ENCODE measurements at places on chromosomes 2 and 18.
A peak's percentile ranks its signal among the peaks of the same experiment; 100 is the strongest.

DNA sequence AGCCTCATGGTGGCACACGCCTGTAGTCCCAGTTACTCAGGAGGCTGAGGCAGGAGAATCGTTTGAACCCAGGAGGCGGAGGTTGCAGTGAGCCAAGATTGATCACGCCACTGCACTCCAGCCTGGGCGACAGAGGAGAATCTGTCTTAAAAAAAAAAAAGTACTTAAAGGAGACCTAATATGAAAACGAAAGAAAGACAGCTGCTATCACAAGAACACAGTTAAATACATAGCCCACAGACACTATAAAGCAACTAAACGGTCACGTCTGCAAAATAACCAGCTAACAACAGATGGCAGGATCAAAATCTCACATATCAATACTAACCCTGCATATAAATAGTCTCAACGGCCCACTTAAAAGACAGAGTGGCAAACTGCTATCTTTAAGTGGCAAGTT lies 43.9 kb upstream of the TACR1 start:
- H3K4me1 ChIP-seq, result no peaks in the 10 kb centered on the region
- H3K36me3 ChIP-seq, result no peaks in the 10 kb centered on the region
- no peak for DNase-seq
- H3K27ac ChIP-seq, result no peak overlapping the region
- no peaks in the 10 kb centered on the region for H3K27me3 ChIP-seq
- H3K4me3 ChIP-seq, result no peak overlapping the region

GRCh38 chr2:212832211-212833195 lies 293.9 kb upstream of the ERBB4 start:
- DNase-seq, result no peak
- no peaks in the 10 kb centered on the region for H3K36me3 ChIP-seq
- H3K4me1 ChIP-seq, result no peaks in the 10 kb centered on the region
- no peak overlapping the region for H3K4me3 ChIP-seq
- H3K27ac ChIP-seq, result no peak overlapping the region

GRCh38 chr2:159093497-159093896 lies 125.1 kb downstream of the TANC1 start:
- H3K27me3 ChIP-seq, result no peaks in the 10 kb centered on the region
- H3K36me3 ChIP-seq, result peaks cover 1% of the 10 kb centered on the region
- DNase-seq, result no peak
- H3K27ac ChIP-seq, result no peak overlapping the region

DNA sequence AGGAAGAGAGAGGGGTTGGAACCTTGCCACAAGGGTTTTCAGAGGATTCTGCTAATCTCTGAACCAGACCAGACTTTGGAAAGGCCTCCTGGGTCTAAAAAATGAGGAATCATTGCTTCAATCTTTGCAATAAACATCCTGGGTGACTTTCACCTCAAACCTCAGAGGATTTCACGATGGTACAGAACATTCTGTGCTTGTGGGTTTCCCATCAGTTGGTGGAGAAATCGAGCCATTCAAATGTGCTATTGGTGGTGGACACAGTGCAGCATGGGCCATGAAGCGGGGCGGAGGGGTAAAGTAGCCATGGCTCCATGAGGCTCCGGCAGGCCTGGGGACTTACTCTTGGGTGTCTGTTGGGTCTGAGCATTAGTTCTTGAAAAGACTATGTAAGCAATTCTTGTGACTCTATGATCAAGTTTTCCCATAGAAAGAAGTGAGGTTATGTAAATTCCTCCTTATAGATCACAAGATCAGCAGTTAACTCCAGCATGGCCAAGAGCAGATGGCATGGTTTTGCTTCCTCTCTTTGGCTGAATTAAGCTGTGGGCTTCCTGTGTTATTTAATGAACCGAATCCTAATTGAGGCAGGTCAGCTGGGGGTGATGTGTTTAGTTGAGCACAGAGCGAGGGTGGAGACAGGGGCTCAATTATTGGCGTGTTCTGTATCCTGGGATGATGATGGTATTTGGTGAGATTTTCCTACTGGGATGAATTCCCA lies 1.9 kb upstream of the IL1R2 start:
- H3K36me3 ChIP-seq, result no peaks in the 10 kb centered on the region
- no peak overlapping the region for H3K27ac ChIP-seq
- H3K4me3 ChIP-seq, result no peak overlapping the region
- no peak for DNase-seq
- H3K4me1 ChIP-seq, result peaks cover 1% of the 10 kb centered on the region
- H3K27me3 ChIP-seq, result no peaks in the 10 kb centered on the region

DNA sequence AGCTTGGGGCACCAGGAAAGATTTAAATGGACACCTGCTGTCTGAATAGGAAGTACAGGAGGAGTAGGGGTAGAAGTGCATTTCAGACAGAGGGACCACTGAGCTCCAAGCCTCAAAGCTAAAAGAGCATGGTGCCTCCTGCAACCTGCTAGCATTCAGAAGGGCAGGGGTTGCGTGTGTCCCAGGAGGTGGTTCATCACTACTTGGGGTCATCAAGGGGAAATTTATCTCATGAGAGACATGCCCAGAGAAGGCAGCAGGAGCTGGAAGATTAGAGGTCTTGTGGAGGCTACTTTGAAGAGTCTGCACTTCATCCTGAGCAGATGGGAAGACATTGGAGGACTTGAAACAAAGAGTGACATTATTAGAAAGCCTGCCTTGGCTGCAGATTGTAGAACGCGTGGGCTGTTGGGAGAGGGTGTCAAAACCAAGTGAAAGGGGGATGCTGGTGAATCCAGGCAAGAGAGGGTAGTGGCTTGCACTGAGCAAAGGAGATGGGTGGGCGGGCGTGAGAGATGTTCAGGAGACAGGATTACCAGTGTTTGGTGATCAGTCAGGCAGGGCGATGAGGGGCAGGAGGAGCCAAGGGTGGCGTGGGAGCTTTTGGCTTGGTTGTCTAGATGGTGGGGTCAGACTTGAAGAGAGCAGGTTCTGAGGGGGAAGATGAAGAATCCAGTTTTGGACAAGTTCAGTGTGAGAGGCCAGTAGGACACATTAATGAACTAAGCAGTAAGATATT lies 154.0 kb downstream of the DYSF start:
- no peak overlapping the region for H3K27ac ChIP-seq
- H3K4me1 ChIP-seq, result peaks cover 3% of the 10 kb centered on the region
- peaks cover 3% of the 10 kb centered on the region for H3K27me3 ChIP-seq
- no peak overlapping the region for H3K4me3 ChIP-seq
- no peaks in the 10 kb centered on the region for H3K36me3 ChIP-seq

DNA sequence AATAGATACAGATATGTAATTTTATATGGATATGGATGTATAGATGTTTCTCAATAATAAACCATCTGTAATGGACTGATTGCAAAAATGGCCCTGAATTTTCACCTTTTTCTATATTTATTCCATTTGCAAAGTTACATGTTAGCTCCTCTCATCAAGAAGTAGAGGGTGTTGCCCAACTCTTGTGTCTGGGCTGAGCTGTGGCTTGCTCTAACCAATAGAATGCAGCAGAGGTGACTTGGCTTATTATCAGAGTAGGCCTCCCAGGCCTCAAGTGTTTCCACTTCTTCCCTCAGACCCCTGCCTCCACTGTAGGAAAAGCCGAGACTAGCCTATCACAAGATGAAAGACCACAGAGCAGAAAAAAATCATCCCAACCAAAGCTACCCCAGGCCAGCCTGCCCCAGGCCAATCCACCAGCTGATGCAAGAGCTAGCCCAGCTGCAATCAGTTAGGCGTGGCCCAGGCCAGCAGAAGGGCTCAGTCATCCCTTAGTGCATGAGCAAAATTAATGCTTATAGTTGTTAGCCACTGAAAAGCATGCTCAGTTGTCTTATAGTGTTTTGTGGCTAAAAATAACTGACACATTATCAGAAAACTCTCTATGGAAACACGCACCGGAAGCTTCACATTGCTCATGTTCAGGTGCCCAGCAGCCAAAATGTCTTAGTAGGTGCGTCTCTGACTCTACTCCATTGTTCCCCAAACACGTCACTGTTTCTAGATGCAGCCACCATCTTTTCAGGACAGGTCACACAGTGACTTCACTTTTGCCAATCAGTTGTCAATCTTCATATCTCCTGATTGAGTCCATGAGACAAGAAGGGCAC lies 464.0 kb downstream of the FBXO15 start:
- H3K36me3 ChIP-seq, result no peaks in the 10 kb centered on the region
- H3K4me1 ChIP-seq, result peaks cover 5% of the 10 kb centered on the region
- no peak overlapping the region for H3K27ac ChIP-seq
- no peak for DNase-seq

DNA sequence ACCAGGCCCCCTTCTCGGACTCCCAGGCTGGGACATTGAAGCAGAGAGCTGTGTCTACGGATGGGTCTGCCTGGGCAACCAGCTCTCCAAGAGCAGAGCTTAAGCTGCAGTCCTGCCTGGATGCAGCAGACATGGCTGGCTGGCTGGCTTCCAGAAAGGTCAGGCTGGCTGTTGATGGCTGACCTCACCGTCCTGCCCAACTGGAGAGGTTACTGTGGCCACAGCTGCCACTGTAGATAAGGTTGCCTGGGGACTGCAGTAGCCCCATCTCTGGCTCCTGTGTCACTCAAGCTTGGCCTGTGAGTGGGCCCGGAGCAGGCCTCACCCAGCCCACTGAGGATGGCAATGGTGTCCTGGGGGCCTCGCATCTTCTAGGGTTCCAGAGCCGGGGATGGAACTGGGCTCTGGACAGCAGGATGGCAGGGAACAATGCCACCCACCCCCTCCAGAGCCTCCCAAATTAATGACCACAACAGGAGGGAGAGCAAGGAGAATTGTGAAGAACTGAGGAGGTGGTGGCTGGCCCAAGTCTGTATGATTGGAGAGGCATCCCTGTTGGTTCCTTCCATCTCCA lies 37.0 kb upstream of the FOSL2 start:
- peaks cover 12% of the 10 kb centered on the region for H3K4me1 ChIP-seq
- DNase-seq, result no peak
- no peak overlapping the region for H3K27ac ChIP-seq
- no peaks in the 10 kb centered on the region for H3K36me3 ChIP-seq
- H3K27me3 ChIP-seq, result no peaks in the 10 kb centered on the region

GRCh38 chr2:237923481-237924163 lies 43.2 kb upstream of the UBE2F start:
- peak; percentile 57 for DNase-seq
- no peak overlapping the region for H3K27ac ChIP-seq
- H3K36me3 ChIP-seq, result no peaks in the 10 kb centered on the region
- peaks cover 3% of the 10 kb centered on the region for H3K27me3 ChIP-seq
- no peak overlapping the region for H3K4me3 ChIP-seq
- no peaks in the 10 kb centered on the region for H3K4me1 ChIP-seq

DNA sequence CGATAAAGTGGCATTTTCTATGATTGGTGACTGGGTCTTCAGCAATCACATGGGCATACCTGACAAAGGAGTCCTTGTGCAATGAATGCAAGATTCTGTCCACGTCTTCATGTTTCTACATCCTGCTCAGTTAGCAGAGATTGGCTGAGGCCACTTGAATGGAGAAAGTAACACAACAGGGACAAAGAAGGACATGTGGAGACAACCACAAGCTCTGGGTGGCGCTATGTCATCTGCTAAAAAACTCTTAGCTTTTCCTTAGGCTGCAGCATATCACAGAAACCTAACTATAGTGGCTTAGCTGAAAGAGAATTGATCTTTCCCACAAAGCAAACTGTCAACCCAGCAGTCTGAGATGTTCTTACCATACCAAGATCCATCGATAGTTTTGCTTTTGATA lies 1109.7 kb downstream of the SOCS6 start:
- peak; percentile 51 for DNase-seq
- no peak overlapping the region for H3K27ac ChIP-seq
- no peaks in the 10 kb centered on the region for H3K36me3 ChIP-seq

Data from neuronal stem cell (in vitro differentiated cells).